ENCODE measurements at places on chromosomes 7 and 10. TPM values are rescaled to one million over a fixed set of nuclear protein-coding genes. Genes with fewer than 3 reads are reported as not detected.

DNA sequence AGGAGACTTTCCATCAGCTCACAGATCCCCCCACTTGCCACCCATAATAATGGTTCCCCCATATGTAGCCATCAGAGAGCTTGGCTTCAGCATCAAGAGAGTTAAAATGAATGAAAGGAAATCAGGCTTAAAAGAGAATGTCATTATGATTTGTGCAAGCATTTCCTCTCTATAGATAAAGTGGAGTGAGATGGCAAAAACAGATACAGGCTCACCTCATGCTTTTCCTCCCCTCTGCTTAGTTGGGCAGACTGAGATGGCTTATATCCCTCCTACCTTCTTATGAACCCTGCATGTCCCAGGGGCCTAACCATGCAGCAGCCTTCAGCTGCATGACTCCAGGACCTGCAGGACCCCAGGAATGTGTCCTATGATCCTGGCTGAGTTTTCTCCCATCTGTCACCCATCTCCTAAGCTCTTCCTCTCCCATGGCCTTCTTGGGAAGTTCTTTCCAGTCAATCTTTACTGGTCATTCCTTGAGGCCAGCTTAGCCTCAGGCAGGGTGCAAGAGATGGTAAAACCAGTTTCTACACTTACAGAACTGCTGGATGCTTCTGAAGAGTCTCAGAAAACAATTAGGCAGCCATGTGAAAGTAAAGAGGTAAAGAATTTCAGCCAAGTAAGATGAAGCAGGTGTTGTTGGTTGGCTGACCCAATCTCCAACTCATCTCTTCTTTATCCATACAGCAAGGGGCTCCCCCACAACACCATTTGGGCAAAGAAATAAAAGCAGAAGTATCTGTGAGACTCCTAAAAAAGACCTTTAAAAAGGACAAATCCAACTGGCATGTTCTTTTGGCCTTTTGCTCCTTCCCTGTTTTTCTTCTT lies 159.7 kb downstream of the RTKN2 start:
- DNase-seq, result no peak

- DNase-seq, result no peak
These were observed 132.8 kb upstream of the DNAJB12 start for GRCh38 chr10:72487521-72487920.

DNA sequence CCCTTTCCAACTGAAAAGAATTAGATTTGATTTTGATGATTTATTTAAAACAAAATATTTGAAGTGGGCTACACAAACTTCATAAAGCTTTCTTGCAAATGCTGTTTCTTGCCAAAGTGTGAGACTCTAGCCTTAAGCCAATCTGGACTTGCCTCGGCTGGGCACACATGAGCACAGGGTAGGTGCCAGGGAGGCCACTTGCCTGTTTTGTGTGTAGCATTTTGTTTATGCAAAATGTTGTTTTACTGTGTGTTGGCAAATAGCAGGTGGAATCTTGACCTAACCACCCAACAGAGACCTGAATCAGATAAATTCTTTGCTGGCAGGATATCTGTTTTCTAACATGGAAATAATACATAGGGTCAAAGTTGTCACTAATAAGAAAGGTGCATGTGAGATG lies 161.1 kb downstream of the BMPER start:
- no peak for DNase-seq

DNA sequence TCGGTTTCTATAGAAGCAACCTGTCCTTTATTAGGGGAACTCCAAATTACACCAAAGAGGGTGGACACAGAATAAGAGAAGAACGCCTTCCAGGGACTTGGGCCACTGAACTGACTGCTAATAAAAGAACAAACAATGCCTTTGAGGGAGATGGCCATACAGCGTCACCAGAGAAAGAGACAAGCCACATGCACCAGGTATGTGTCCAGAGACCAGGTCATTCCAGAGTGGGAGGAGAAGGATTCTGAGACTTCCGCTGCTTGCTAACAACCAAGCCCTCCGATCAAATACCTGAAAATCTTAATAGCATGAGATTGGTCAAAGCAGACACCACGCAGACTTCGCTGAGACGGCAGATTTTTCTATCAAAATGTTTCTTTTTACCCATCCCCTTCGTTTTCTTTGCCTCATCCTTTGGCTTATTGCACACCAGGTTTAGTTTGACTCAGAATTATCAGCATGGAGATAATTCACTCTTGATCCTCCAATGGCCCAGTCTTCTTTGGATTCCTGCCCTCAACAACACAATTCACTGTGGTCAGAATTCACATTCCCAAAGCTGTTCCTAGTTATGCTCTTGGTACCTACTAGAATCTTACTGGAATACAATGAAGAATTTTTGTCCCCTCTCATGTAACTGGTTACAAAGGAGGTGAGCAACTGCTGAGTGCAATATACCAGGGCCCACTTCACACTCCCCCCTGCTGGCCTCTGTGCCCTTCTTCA lies 87.4 kb upstream of the DDC start:
- DNase-seq, result peak; percentile 52

DNA sequence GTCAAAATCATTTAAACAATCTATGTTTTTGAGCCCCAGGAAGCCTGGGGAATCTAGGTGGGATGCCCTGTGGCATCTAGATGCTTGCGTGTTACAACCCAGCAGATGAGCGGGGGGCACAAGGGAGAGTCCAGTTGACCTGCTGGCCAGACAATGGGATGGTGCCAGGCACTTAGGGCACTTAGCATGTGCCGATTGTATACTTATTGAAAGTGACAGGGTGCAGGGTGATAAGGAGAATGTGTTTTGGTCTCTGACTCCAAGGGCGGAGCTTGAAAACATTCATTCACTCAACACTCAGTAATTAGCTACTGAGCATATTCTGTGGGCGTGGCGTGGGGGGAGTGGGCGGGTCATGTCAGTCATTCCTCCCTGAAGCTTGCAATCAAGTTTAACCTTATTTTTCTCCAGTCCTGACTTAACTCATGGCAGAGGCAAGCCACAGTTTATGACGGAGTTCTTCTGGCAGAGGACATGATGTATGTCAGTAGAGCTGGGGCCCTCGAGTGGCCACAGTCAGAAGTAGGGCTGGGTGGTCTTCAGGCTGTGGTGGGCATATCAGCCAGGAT lies 115.1 kb downstream of the PRKCQ start:
- no peak for DNase-seq

DNA sequence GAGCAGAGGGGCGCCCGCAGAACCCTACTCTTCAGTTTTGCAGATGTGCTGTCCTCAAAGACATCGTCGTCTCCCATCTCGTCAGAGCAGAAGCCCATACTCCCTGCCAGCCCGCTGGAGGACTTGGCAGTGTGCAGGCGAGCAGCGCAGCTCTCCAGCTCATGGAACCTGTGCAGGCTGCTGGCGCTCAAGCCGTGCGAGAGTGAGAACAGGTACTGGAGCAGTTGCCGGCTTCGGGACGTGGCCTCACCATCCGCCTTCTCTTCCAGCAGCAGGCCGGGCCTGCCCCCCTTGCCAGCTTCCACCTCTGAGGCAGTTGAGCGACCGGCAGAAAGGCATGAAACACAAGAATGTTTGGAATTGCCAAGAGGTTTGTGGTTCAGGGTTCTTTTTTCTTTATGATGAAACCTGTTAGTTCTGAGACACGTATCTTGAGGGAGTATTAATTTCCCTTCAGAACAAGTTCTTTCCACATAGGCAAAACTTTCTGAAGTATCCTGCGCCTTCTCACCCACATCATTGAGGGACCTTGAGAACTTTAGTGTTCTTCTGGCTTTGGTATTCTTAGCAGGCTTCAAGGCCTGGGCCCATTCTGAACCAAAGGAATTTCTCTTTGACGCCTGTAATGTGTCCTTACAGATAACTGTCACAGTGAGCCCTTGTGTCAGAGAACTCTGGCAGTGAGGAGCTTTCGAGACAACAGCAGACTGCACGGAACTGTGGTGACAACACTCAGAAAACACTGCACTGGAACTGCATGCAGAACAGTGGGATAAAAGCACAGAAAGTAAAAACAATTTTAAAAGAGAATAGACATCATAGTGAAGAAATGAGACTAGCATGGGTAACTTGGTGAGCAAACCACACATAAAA lies 89.5 kb downstream of the ALOX5 start:
- no peak for DNase-seq

DNA sequence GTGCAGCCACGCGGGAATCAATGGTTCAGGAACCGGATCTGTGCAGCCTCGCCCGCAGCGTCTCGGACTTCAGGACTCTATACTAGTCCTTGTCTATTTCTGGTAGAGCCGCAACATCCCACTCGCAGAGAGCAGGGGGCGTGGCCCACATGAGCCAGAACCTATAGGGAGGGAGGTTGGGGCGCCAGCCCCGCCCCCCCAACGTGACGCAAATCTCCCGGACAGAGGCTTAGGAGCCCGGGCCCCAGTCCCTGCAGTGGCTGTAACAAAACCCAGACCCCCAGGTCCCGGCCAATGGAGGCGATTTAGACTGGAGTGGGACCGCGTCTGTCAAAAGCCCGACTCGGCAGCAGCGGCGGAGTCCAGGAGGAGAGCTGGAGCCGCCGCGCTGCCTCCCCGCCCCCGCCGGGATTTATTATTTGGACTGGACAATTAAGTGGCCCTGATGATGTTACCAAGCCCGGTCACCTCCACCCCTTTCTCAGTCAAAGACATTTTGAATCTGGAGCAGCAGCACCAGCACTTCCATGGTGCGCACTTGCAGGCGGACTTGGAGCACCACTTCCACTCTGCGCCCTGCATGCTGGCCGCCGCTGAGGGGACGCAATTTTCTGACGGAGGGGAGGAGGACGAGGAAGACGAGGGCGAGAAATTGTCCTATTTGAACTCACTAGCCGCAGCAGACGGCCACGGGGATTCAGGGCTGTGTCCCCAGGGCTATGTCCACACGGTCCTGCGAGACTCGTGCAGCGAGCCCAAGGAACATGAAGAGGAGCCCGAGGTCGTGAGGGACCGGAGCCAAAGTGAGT lies at the start of gene NKX2-3:
NKX2-3 (plus strand) TSS at position 256 of the 809 bp plus-strand sequence; CDS start at position 446, 190 bp downstream.
- no peak for DNase-seq

GRCh38 chr10:33382921-33383713 lies 48.6 kb upstream of the NRP1 start:
- no peak for DNase-seq

- no peak for DNase-seq
These were observed 7.6 kb upstream of the RAB11FIP2 start for GRCh38 chr10:118054383-118054782.

- peak; percentile 17 for DNase-seq
These were observed 442.5 kb downstream of the SEMA3D start for GRCh38 chr7:84744385-84744784.

- no peak for DNase-seq
These were observed 1041.8 kb downstream of the SORCS3 start for GRCh38 chr10:105682911-105683310.

GRCh38 chr7:125184801-125185200 lies 255.2 kb upstream of the POT1 start:
- DNase-seq, result no peak

GRCh38 chr10:76278811-76279460 lies 847.5 kb downstream of the LRMDA start:
- peak; percentile 66 for DNase-seq

CPN1 gene
- total RNA-seq, result not detected

OR2A12 gene
- not detected for total RNA-seq

PPP1R17 gene
- total RNA-seq, result not detected

APBB1IP gene
- total RNA-seq, result 5.9 TPM

PNLIPRP3 gene
- total RNA-seq, result not detected
